NCI-H1417 (cell line): ENCODE measurements at places on chromosomes 7 and 10.

DNA sequence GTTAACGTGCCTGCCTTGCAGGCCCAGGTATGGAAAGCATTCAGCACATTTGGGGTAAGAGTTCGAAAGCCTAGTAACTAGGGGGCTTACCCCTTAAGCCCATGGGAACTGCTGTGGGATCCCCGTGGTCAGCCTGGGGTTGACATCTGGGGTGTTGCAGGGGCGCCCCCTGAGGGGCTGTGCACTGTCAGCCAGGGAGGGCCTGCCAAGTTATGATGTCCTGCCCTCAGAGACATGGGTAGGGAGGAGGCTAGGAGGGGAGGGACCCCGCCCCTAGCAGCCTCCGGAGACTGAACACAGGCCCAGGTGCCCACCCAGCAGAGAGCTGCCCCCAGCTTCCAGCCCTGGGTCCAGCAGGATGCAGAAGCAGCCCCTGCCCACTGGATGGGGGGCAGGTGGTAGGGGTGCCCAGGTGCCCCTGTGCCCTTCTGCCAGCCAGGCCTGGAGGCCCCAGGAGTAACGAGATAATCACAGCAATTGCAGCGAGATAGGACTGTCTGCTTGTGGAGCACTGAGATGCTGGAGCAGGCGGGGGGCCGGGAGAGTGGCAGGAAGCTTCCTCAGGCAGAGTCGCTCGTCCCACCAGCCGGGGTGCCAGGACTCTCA lies 153.3 kb downstream of the UBE2H start:
- DNase-seq, result no peak

DNA sequence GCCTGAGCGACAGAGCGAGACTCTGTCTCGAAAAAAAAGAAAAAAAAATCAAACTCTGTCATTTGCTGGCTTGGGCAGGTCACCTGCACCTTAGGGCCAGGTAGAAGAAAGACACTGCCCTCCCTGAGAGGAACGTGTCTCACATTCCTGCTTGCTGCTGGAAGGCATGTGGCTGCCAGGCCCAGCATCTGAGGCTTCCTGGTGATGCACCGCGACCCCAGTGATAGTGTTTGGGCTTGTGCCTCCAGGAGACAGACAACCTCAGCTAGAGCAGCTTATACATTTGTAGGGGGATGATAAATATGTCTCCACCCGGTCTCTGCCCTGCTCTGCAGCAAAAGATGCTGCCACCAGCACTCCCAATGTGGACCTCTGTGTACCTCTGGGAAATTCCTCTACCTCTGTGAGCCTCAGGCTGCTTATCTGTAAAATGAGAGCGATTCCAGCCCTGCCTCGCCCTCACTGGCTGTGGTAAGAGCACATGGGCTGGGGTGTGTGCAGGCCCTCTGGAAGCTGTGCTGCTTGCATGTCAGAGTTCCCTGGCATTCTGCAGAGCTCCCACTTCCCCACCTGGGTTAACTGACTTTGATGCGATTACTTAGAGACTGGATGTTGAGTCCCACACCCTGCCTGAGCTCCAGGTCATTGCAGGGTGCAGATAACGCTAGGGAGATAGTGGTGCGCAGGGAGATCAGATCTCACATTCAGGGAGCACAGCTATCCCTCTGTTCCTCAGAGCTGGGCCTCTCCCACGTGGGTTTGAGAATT lies 19.9 kb downstream of the SLC29A3 start:
- DNase-seq, result no peak

DNA sequence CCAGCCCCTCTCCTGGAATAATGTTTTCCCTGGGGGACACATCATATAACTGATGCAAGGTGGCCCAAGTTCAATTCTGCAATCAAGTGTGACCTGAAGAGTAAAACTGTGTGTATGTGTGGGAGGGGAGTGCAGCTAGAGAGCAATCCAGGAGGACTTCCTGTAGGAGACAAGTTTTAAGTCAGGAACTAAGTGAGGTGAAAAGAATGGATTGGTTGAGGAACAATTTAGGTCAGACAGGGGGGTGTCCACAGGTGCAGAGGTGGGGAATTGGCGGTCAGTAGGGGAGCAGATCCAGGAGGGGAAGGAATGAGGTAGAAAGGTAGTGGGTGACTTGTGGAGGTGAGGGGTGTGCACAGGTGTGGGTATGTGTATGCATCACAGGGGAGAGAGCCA lies 82.6 kb downstream of the NEURL1 start:
- DNase-seq, result no peak

GRCh38 chr7:92674379-92674778 lies 84.2 kb upstream of the FAM133B start:
- peak; percentile 63 for DNase-seq

DNA sequence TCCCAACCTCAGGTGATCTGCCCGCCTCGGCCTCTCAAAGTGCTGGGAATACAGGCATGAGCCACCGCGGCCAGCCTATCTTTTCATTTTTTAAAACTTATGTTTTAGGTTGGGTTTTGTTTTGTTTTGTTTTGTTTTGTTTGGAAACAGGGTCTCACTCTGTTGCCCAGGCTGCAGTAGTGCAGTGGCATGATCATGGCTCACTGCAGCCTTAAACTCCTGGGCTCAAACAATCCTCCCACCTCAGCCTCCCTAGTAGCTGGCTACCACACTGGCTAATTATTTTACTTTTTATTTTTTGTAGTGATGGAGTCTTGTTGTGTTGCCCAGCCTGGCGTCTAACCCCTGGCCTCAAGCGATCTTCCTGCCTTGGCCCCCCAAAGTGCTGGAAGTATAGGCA lies 19.4 kb upstream of the AGFG2 start:
- DNase-seq, result no peak

DNA sequence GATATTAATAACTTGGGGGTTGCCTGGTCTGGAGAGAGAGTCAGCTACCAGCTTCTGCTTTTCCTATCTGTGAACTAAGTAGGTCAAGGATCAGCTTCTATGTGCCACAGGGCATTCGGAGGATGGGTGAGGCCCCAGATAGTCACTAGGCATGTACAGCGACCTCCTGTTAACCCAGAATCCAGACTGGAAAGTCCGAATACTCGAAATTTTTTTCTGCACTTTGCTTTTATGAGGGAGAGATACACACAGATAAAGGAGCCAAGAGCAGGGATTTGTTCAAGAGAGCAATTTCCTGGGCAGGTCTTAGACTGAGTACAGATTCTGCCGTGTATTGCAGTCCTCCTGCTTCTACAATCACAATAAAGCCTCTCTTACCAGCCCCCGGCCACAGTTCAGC lies 54.2 kb downstream of the EMX2 start:
- no peak for DNase-seq

DNA sequence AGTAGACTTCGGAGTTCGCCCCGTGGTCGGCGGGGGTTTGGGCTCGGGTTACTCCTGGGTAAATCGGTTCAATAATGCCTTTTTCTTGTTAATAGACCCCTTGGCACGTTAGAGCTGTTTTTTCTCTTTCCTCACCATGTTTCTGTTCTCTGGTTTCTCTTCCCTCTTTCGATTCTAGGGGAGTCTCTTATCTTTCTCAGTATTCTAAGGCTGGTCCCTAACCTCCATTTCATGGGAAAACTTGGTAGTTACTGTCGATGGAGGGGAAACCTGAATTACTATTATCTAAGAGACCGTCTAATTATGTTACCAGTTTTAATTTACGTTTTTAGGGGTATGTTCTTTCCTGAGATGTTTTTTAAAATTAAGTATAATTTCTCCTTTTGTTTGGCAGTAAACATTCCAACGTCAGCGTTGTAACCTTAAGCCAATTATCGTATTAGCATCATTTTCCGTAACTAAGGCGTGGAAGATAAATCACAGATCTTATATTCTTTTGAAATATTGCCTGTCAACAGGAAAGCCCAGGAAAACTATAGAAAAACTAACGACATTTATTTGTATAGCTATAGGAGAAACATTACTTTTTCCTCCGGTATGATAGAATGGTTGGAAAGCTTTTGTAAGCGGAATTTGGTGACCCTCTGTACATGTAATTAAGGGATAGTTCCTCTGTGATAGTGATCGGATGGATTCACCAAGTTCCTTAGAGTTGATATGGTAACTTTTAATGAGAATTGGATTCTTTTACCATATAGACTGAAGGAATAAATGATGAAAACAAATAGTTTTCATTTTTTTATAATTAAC lies 847 bp downstream of the BTAF1 start:
- no peak for DNase-seq

DNA sequence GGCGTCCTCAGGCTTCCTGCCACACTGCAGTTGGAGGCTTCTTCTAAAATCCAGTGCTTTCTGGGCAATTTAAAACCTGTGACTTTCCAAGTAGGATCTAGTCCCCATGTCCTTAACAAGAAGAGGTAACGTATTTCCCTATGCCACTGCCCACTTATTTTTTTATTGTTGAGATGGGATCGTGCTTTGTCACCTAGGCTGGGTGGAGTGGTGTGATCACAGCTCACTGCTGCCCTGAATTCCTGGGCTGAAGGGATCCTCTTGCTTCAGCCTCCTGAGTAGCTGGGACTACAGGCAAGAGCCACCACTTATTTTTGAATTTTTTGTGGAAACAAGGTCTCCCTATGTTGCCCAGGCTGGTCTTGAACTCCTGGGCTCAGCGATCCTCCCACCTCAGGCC lies 63.4 kb downstream of the DAGLB start:
- DNase-seq, result no peak

- DNase-seq, result peak; percentile 74
These were observed 54.3 kb upstream of the KDM7A start for GRCh38 chr7:140230861-140231770.

- DNase-seq, result no peak
These were observed 54.3 kb downstream of the INSYN2A start for GRCh38 chr10:127142136-127142535.
